ENCODE measurements at places on chromosomes 2 and 18.

- DNase-seq = peak; percentile 1
These were observed 7.2 kb upstream of the ACKR3 start for GRCh38 chr2:236562434-236562833.

GRCh38 chr2:29719639-29720038, 201.7 kb downstream of the ALK start:
- DNase-seq = no peak

- no peak for DNase-seq
These were observed 28.4 kb downstream of the TMEM17 start for GRCh38 chr2:62477573-62477972.

- DNase-seq = no peak
These were observed 38.3 kb downstream of the IL1RL2 start for GRCh38 chr2:102224824-102225739.

DNA sequence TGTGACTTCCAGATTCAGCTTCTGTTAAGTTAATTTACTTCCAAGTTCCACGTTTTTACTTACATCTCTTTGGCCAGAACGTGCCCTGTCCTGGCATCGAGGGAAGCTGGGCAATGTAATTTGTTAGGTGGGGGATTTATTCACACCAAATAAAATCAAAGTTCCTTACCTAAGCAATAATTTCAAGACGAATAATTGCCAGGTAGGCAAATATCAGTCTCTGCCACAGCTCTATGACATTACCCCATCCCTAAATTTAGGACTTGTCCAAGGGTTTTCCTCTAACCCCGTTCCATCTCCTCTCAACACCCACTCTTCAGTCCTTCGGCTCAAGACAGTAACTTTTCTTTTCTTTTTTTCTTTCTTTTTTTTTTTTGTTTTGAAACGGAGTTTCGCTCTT, 38.3 kb upstream of the LAMA1 start:
- DNase-seq = no peak

DNA sequence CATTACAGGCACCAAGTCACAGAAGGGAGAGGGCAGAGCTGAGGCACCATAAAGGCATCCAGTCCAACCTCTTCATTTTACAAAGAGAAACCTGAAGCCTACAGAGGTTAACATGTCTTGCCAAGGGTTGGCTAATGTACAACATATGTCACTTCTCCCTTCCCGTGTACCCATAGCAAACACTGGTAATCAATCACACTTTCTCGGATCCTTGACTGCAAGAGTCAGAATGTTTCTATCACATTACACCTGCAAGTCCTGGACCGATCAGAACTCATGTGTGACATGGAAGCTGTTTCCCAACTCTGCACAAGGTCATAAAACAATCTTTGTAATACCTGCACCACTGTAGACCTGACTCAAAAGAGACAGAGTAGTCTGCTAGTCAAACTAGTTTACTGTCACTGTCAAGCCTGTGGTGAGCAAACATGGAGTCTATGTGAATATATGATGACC, 6.0 kb downstream of the ANKRD44 start:
- DNase-seq = no peak

GRCh38 chr18:77373730-77374445, 124.2 kb downstream of the GALR1 start:
- DNase-seq = no peak
